Sciatic nerve (tissue), 2 donors: ENCODE measurements at places on chromosomes 11 and 22. TPM values are rescaled to one million over a fixed set of nuclear protein-coding genes. Genes with fewer than 3 reads are reported as not detected.

DNA sequence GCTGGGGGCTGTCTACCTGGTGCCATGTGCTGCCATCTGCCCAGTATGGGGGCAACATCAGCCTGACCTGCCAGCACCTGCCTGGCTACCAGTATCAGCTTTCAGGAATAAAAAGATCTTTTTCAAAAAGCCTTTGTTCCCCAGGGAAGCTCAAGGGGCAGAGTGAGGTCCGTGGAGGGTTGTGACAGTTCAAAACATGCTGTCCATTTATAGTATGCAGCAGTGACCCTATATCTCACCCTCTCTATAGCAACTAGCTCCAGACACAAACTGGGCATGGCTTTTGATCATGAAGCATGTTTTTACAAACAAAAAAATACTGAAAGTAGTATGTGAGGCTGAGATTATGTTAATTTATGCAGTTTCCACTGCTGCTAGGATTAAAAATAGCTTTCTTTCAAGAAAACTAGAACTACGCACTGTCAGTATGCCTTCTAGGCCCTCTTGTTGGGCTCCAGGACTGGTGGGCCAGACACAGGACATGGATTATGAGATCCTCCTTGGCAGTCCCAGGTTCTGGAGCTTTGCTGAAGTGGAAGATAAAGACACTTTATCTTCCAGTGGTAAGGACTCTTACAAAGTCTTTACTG is 23.4 kb downstream of the NAV2 start:
- no peak for DNase-seq

- DNase-seq: no peak
These were observed 52.2 kb downstream of the HORMAD2 start for GRCh38 chr22:30132290-30132996.

The BTG4 gene
- total RNA-seq: not detected

DNA sequence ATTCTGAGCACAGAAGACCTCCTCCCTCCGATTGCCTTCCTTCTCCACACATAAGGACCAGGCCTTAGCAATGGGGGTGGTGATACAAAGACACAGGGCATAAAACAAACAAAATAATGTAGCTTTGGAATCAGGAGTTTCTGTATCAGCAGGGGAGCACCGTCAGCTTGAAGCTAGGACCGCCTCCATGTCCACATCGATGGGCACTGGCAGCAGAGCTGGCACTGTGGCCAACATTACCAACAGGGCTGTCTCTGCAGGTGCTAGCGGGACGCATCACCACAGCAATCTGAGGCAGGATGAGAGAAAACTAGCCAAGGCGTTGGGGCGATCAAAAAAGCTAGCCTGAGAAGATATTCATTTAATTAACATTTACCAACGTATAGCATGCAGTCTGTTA is 201.4 kb downstream of the MAML2 start:
- DNase-seq: no peak

DNA sequence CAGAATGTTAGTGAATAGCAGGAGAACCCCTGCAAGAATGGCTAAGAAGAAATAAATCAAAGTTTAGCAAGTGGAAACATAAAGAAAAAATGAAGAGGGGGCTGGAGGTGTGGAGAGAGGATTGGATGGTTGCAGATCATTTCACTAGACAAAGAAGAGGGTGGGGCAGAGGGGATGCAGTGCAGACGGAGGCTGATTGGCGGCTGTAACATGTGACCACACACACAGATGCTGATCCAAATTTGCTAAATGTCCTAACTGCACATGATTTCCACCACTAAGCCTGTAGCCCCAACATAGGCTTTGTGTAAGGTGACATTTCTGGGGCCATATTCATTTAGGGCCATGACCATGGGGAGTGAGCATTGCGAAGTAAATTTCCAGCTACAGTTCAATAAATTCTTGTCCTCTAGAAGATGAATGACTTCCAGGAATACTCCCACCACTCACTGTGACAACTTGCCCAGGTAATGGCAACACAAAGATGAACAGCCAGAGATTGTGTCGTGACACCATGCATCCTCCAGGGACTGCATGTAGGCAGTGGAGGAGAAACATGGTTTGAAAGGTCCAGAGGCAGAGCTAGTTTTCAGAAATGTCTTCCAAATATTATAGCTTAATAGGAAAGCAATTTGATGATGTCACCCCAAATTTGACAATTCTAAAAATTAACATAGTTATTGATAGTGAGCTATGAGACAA is 6.8 kb downstream of the KRTAP5-11 start:
- no peak for DNase-seq

DNA sequence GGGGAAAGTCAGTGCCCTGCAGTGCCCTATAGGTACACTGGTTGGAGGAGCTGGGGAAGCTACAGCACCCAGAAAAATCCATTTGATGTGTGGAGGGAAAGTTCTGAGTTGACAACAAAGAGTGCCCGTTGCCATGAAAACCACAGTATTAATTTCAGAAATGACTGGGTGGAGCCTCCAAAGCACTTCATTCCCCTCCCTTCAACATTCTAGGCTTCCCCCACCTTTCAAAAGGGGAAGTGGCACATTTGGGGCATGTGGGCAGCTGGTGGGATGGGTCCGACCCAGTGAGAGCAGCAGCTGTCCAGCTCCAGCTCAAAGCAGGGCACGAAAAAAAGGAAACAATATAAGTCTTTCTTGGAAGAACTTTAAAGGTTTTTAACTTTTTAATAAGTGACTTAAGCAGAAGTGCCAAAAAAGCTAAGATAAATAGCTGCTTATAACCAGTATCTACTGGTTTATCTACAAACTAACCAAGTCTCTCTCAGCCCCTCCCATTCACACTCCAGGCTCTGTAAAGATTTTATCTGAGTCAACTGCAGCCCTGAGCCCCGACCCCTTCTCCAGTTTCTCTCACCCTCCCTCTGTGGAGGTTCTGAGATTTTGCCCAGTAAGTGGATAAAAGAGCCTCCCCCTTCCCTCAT is 9.0 kb upstream of the AHNAK start:
- DNase-seq: no peak

GRCh38 chr22:38696606-38697424 is 3.9 kb downstream of the JOSD1 start:
- no peak for DNase-seq

The B3GAT1 gene
- 23.3 TPM for total RNA-seq

DNA sequence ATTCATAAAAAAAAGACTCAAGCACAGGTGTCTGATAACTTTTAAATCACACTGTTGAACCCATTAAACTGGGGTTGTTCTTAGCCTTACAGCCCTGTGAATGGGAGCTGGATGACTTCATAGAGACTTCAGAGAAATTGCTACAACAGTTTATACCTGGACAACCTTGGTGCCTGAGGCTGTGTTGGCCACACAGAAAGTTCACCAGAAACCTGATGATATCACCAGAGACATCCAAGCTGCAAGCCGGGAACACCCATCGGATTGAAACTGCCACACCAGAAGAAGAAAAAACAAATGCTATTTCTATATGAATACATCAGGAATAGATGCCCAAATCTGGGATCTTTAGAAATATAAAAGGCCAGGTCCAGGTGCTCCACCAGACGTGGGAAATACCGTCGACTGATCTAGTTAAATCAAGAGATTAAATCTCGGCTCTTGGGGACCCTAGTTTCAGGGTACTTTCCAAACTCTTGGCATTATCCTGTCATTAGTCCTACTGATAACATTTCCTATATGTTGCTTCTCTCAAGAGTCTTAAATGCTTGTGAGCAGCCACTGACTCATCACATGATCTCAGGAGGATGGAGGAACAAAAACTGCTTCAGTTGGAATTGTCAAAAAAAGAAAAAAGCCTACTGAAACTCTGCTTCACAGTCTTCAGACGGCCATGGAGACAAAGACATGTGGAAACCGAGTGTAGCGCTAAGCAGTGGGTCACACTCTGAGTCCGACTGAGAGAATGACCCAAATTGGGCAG is 28.6 kb upstream of the APOL5 start:
- DNase-seq: no peak

The OR52N4 gene
- total RNA-seq: 0.85 TPM

GRCh38 chr22:26210334-26210733 is 41.1 kb downstream of the SEZ6L start:
- no peak for DNase-seq

The FLRT1 gene
- 3.5 TPM for total RNA-seq

- no peak for DNase-seq
These were observed 213.9 kb downstream of the SBF2 start for GRCh38 chr11:10080138-10080537.

DNA sequence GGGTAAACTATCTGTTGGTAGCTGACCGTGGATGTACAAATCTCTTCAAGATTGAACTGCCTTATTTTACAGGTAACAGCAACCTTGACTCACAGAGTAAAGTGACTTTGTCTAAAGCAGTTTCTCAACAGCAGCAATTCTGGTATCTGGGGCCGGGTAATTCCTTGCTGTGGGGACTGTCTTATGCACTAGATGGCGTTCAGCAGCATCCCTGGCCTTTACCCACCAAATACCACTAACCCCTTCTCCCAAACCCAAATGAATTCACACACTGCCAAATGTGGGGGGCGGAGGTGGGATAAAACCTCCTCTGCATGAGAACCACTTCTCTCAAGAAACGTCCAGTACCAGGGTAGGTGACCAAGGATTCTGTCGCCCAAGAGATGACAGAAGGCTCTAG is 1.7 kb upstream of the INCENP start:
- no peak for DNase-seq

The GLYATL1B gene
- not detected for total RNA-seq

DNA sequence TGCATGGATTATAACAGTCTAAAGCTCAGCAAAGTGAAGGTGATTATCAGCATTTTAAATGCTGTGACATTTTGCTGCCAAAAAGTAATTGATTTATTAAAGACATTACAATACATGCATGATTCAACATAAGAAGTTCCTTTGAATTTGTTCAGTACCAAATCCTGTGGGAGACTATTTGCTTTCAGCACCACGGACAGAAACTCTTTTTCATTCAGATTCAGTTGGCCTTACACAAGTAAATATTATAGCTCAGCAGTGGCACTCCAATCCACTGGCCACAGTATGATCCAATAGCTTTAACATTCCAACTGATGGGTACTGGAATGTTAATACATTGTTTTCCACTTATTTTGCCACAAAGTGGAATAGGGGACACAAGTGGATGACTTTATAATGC is 806.7 kb downstream of the NTM start:
- no peak for DNase-seq

DNA sequence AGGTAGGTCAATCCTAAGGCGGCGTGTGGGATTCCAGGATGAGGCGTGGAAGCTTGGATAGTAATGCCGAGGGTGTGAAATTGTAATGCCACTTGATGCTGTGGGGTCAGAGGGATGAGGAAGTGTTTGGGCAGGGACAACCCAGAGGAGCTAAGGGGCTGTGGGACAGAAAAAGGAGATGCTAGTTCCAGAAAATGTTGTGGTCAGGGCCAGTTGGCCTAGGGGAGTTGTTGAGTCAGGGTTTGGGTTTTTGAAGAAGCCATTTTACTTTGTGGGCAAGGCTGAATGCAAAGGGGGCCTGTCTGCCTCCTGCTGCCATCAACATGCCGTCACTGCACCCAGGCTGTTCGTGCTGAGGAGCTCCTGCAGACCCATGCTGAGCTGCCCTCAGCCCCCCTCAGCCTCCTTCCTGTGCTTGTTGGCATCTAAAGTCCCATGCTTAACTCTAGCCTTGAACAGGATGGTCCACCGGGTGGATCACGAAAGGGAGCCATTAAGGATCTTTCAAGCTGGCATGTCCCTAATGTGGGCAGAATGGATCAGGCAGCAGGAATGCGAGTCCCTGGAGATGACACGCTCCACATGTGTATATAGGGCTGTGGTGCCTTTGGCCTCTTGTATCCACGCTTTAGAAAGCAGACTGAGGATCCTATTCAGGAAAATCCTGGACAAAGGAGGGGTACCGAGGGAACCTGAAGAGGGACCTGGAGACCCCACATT is 2.1 kb downstream of the C11orf16 start:
- DNase-seq: no peak

GRCh38 chr11:45994371-45995341 is 72.2 kb downstream of the LARGE2 start:
- DNase-seq: no peak

The OR4D11 gene
- not detected for total RNA-seq

The KCNK7 gene
- 1.5 TPM for total RNA-seq

GRCh38 chr22:23230348-23231068 is 50.2 kb downstream of the BCR start:
- no peak for DNase-seq

DNA sequence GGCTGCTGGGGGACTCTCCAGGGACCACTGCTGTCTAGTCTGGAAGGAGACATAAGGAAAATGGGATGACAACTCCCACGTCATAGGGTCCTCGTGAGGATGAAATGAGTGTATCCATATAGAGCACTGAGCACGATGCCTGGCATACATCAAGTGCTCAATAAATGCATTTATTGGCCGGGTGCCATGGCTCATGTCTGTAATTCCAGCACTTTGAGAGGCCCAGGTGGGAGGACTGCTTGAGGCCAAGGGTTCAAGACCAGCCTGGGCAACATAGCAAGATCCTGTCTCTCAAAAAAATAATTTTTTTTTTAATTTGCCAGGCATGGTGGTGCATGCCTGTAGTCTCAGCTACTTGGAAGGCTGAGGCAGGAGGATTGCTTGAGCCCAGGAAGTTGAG is 12.2 kb upstream of the TPST2 start:
- DNase-seq: no peak

DNA sequence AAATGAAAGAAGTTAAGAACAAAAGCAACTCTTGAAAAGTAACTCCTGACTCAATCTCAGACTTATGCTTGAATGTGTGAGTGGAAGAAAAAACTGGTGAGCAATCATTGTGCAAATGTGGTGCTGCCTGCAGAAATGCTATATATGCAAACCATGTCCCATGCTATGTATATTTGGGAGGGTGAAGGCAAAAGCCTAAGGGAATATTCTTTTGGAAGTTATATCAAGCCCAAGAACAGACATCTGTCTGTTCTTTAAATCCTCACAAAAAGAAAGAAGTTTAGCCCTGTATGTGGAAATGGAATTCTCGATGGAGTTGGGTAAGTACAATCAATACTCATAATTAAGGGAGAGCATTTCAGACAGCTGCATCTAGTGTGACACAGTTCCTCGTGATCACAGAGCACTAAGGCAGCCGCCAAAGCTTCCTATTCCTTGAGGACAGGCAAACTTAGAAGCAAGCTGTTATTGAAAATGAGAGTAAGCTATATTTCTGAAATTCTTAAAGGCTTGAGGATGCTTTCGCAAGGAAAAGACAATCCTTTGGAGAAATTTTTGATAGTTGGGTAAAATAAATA is 406.5 kb upstream of the CHORDC1 start:
- DNase-seq: no peak

- no peak for DNase-seq
These were observed 2.8 kb upstream of the USP2 start for GRCh38 chr11:119384332-119384731.

The MICAL2 gene
- total RNA-seq: 92.4 TPM

The ZBTB16 gene
- total RNA-seq: 22.7 TPM

DNA sequence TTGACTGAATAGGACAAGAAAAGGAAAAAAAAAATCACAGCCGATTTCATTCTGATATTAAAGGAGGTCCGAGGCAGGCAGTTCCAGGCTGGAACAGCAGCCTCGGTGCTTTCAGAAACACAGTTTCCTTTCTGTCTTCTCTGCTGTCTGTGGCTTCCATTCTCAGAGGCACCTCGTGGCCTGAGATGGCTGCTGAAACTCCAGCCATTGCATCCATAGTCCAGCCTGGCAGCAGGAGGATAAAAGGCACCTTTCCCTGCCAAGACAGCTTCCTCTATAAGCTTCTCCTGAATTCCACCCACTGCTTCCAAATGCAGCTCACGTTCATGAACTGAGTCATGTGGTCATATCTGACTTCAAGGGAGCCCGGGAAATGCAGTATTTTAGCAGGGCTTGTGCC is 390.5 kb downstream of the TBC1D22A start:
- DNase-seq: no peak
